NCI-H2081 (cell line): ENCODE measurements at places on chromosomes 1 and 21.

DNA sequence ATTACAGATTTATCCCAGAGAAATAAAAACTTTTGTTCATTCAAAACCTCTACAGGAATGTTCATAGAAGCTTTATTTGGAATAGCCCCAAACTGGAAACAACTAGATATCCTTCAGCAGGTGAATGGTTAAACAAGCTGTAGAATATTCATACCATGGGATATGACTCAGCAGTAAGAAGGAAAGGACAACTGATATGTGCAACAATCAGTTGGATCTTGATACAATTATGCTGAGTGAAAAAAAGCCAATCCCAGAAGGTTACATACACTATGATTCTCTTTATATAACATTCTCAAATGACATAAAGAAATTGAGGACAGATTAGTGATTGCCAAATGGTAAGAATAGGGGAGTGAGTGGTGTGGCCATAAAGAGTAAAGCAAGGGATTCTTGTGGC, 376.7 kb downstream of the S1PR1 start:
- DNase-seq = no peak

DNA sequence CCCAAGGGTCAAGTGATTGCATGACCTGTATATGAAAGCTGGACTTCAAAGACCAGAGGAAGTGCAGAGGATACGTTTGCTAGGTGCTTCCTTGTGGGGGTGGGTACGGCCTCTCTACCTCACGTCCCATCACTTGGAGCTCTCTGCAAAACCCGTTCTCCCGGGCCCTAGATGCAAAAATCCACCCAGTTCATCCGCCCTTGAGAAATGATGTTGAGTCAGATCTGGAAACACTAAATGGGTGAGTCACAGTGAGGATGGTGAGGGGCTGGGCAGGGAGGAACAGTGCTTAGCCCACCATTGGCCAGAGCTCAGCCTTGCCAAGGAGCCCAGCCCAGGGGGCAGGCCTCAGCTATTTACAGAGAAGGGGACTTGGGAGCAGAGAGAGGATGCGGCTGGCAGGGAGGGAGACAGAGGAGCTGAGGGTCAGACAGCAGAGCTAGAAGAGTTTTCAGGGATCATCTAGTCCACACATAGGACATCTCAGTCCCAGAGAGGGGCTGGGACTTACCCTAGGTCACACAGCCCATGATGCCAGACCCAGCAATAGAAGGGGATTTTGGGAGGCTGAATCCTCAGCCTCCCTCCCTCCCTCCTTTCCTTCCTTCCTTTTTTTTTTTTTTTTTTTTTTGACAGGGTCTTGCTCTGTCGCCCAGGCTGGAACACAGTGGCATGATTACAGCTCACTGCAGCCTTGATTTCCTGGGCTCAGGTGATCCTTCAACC, 14.6 kb downstream of the ARHGEF10L start:
- no peak for DNase-seq

- no peak for DNase-seq
These were observed 99.4 kb downstream of the VAV3 start for GRCh38 chr1:107865627-107866026.

- no peak for DNase-seq
These were observed 373.0 kb upstream of the ADAMTS5 start for GRCh38 chr21:27339902-27340301.

DNA sequence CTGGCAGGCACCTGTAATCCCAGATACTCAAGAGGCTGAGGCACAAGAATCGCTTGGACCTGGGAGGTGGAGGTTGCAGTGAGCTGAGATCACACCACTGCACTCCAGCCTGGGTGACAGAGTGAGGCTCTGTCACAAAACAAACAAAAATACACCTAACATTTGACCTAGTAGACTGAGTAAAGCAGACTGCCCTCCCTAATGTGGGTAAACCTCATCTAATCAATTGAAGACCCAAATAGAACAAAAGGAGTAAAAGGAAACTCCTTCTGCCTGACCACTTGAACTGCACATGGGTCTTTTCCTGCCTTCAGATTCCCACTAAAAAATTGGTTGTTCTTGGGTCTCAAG, 19.0 kb upstream of the RBM15 start:
- no peak for DNase-seq

DNA sequence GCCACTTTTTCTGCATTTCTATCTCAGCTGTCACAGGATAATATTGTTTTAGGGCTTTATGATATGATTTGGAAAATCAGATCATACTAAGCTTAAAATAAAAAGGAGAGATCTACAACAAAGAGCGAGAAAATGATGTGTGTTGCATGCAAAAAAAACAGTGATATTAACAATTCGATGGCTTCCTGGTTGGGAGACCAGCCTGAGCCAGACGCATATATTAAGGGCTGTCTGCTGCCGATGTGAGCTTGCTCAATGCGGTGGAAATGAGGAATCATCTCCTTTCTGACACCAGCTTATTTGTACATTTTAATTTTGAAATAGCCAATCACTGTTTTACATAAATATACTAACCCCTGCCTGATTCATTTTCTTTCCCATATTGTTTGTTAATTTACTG, 862.6 kb downstream of the USP25 start:
- no peak for DNase-seq

DNA sequence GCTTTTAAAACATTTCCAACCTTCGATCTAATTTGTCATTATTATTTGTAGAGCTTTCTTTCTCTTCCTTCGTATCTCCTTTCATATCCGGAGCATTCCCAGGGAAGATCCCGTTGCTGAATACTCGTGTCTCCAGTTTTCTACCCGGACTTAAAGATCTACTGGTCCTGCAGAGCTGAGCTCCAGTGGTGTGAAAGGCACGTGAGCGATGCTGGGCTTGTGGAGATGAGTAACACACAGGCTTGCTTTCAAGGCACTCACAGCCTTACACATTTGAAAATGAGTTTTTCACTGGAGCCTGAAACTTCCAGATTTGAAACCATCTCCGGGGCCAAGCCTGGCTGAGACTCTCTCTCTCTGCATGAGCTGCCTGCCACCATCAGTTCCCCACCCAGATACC, 428.3 kb downstream of the KIF26B start:
- no peak for DNase-seq

GRCh38 chr1:10338611-10339010, 60.3 kb upstream of the PGD start:
- DNase-seq = no peak

DNA sequence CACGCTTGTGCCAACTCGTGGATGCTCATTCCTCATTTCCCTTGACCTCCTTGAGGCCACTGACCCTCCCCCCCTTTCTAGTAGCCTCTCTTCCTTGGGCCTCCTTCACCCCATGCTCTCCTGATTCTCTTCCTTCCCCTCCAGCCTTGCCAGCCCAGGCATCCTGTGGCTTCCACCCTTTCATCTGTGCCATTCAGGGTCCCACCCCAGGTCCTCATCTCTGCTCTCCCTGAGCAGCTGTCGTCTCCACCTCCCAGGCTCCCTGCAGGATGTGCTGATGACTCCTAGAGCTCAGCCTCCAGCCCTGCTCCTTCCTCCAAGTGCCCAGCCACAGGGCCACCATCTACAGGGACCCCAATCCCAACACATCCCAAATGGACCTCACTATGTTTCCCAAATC, 197.4 kb downstream of the GRIK3 start:
- DNase-seq = no peak

- DNase-seq = no peak
These were observed 5.4 kb downstream of the CYP4B1 start for GRCh38 chr1:46804027-46804889.

DNA sequence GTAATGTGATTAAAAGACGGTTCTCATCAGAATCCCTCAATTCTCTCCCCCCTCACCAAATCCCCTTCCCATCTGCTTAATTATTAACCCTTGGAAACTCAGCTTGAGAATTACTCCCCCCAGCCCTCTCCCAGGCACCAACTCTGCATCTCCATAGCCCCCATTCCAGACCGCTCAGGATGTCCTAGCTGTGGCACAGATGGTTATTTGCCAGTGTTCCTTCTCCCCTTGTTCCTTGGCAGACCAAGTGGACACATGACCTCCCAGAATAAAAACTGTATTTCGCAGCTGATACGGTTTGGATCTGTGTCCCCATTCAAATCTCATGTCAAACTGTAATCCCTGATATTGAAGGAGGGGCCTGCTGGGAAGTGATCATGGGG, 14.6 kb downstream of the HENMT1 start:
- no peak for DNase-seq

DNA sequence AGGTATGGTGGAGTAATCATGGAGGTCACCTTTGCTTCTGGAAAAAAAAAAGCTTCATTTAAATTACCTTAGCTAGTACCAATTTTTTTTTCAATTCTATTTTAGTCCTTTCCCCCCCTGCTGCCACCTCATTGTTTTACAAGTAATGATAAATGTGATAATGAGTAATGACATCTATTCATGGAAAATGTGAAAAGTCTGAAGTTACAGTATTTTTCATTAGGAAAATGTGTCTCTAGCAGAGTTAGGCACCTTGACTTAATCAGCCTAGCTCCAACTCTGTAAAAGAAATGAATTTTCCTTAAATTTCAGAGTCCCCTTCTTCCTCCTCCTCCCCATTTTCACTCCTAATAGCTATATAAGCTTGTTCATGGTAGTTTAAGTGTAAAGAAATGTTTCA, 204.9 kb upstream of the USP25 start:
- no peak for DNase-seq

DNA sequence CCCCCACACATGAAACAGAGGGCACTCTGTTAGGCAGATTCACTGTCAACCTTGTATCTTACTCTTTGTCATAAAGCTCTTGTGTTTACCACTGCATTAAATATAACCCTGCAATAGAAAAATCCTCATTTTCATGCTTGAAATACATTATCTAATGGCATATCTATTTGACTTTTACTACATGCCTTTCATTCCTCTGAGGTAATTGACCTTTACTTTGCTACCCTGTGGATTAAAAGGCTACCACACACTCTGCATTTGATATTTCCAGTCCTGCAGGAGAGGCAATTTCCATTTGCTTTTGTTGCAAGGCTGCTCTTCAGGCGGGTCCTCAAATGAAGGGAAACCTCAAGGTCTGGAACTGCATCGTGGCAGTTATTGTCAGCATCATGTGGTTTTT, 238.0 kb downstream of the NTNG1 start:
- DNase-seq = no peak

- no peak for DNase-seq
These were observed 426.5 kb upstream of the DAB1 start for GRCh38 chr1:57850176-57850940.

DNA sequence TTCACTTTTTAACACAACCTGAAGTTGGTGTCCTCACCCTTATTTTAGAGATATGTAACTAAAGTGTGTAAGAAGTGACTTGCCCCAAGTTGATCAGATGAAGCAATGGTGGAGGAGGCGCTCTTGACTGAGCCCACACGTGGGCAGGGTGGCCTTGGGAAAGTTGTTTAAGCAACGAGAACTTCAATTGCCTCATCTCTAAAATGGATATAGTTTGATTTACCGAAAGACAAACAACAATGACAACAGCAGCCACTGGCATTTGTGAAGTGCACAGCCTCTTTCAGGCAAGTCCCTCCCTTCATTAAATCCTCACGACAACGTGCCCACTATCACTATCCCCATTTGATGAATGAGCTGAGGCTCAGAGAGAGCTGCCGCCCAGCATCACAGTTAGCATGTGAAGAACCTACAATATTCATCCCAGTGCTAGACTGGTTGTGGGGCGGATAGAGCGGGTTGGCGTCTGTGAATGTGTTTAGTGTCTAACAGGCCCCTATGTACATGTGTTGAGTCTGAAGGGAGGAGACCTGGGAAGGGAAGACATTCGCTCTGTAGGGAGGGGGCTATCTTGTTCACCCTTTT, 3.0 kb downstream of the IL22RA1 start:
- no peak for DNase-seq

- DNase-seq = no peak
These were observed 2.5 kb downstream of the FOXO6 start for GRCh38 chr1:41363591-41364320.

GRCh38 chr1:9573723-9574122, 15.0 kb upstream of the TMEM201 start:
- no peak for DNase-seq

GRCh38 chr1:14529475-14529874, 69.0 kb upstream of the KAZN start:
- no peak for DNase-seq

DNA sequence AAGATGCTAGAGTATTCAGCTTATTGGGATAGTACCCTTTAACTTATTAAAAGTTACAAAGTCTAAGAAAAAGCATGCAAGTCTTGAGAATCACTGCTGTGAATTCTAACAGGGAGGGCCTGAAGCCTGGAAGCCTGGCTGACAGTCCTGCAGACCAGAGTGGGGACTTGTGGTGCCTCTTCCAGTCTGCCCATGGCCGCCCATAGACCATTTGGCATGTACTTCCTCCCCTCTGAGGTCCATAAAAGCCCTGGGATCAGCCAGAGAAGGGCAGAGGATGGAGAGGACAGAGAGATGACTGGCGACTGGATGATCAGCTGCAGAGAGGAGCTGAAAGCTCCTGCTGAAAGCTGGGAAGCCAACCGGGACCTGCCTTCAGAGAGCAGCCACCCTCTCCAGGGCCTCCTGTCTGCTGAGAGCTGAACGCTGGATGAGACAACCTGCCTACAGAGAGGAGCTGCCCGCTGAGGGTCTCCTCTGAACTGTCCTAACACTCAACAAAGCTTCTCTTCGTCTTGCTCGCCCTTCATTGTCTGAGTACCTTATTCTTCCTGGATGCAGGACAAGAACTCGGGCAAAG, 12.5 kb upstream of the SLC1A7 start:
- DNase-seq = no peak
